Motor neuron (in vitro differentiated cells): ENCODE measurements at places on chromosomes 7 and 10. TPM values are rescaled to one million over a fixed set of nuclear protein-coding genes. Genes with fewer than 3 reads are reported as not detected.

- ATAC-seq, result peak; percentile 96
Measured at GRCh38 chr7:93921607-93922566, at the start of gene GNG11. Gene GNG11 (plus strand): TSS chr7:93921735. CDS start chr7:93922138, 403 bp downstream.

SFMBT2 gene
- total RNA-seq, result 11.2 and 12.7 TPM in 2 replicates

- ATAC-seq, result peak; percentile 69
Measured at GRCh38 chr7:17444673-17445072, 146.2 kb downstream of the AHR start.

- ATAC-seq, result no peak
Measured at GRCh38 chr10:63878428-63878827, 357.2 kb downstream of the REEP3 start.

NCF1 gene
- total RNA-seq, result 0.57 TPM in 1 of 2 replicates, not detected in the other

MOGAT3 gene
- 0.13 TPM in 1 of 2 replicates, not detected in the other for total RNA-seq

DNA sequence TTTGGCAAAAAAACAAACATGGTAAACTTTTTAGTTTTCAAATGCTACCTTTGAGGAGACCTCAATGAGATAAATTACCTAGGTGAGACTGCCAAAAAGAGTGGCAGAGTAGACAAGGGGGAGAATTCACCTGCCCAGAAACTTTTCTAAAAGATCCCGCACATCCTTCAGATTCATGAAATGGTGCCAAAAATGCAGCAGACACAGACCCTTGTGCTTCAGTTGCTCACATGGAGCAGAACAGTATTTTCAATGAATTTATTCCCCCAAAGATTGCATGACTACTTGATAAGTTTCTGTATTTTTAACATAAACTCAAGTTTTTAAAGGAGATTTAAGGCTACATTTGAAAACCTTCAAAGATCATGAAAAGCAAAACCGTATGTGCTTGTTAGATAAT lies 270.0 kb downstream of the TRIL start:
- no peak for ATAC-seq

DNA sequence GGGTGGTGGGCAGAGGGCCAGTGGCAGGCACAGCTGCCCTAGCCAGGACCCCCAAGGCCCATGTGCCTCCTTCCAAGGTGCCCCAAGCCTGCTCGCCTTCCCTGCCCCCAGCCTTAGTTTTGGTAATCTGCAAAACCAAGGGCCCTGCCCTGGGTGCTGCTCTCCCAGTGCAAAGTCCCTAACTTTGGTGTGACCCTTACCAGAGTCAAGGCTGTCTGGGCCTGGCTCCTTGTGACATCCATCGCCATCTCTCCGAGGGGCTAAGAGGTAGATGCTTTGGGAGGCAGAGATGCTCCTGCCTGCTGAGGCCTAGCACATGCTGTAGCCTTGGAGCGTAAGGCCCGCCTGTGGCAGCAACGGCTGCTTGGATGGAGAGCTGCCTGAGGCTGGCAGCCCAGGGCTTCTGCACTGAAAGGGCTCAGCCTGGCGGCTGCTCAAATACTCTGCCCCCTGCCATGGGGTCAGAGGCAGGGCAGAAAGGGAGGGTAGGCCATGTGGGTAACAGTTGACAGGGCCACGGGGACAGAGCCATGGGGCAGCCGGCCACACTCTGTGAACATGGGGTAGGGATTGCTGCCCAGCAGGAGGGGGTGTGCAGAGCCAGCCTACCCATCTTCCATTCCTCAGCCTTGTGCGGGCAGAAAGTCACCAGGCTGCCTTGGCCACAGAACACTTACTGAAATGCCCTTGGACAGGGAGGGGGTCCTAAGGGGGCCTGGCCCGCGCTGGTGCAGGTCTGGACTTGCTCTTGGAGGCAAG lies 17.9 kb upstream of the MYL7 start:
- no peak for ATAC-seq

- no peak for ATAC-seq
Measured at GRCh38 chr10:59885430-59886134, 20.8 kb downstream of the CCDC6 start.

- ATAC-seq, result no peak
Measured at GRCh38 chr7:1201916-1202315, 30.8 kb upstream of the UNCX start.

- ATAC-seq, result no peak
Measured at GRCh38 chr7:40722242-40722641, 587.4 kb downstream of the SUGCT start.
